ENCODE measurements at places on chromosomes 3 and 15.

GRCh38 chr3:103968751-103969150, 1398.0 kb upstream of the ALCAM start:
- H3K27me3 ChIP-seq: no peaks in the 10 kb centered on the region
- no peak overlapping the region for H3K27ac ChIP-seq
- H3K4me3 ChIP-seq: no peak overlapping the region
- no peaks in the 10 kb centered on the region for H3K4me1 ChIP-seq

- H3K36me3 ChIP-seq: no peaks in the 10 kb centered on the region
- no peak overlapping the region for H3K4me3 ChIP-seq
- peaks cover 78% of the 10 kb centered on the region for H3K4me1 ChIP-seq
- no peak overlapping the region for H3K27ac ChIP-seq
These were observed 17.7 kb upstream of the LAMP3 start for GRCh38 chr3:183180110-183180783.

DNA sequence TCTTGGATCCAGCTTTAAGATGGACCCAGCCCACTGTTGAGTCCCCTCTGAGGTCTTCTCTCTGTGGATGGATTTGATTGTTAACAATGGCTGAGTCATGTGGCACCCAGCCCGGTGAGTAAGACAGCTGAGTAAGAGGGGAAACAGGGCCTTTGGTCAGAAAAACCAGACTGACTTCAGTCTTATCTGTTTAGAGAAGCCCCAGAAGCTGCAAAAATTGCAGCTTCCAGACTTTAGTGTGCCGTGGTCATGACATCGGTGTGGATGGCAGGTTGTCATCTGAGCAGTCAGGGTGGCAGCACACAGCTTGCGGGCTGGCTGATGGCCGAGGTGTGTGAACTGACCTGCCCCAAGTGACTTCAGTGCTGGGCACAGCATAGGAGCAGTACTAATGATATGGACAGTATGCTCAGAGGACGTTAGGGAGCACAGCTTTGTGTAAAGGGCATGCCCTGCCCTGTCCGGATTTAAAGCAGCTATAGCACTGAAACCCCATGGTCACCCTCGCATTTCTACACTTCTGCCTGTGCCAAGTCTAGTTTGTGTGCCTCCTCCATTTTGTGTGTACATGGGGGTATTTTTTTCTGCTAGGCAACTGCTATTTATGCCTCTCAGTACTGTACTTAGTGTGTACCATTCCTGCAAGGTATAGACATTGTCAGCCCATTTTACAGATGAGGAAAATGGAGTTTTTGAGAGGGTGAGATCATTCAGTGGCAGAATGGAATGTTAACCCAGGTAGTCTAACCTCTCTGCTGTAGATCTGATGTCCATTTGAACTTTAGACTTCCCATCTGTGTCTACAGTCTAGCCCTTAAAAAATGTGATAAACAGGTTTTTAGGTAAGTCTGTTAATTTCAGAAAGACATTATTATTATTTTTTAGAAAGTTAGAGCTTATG, 44.4 kb downstream of the FLNB start:
- H3K27me3 ChIP-seq: no peaks in the 10 kb centered on the region
- no peak overlapping the region for H3K4me3 ChIP-seq
- H3K36me3 ChIP-seq: no peaks in the 10 kb centered on the region

GRCh38 chr15:35936284-35936683, 390.3 kb upstream of the DPH6 start:
- no peak overlapping the region for H3K4me3 ChIP-seq
- no peak overlapping the region for H3K27ac ChIP-seq
- no peaks in the 10 kb centered on the region for H3K27me3 ChIP-seq
- H3K4me1 ChIP-seq: no peaks in the 10 kb centered on the region
- H3K36me3 ChIP-seq: no peaks in the 10 kb centered on the region

DNA sequence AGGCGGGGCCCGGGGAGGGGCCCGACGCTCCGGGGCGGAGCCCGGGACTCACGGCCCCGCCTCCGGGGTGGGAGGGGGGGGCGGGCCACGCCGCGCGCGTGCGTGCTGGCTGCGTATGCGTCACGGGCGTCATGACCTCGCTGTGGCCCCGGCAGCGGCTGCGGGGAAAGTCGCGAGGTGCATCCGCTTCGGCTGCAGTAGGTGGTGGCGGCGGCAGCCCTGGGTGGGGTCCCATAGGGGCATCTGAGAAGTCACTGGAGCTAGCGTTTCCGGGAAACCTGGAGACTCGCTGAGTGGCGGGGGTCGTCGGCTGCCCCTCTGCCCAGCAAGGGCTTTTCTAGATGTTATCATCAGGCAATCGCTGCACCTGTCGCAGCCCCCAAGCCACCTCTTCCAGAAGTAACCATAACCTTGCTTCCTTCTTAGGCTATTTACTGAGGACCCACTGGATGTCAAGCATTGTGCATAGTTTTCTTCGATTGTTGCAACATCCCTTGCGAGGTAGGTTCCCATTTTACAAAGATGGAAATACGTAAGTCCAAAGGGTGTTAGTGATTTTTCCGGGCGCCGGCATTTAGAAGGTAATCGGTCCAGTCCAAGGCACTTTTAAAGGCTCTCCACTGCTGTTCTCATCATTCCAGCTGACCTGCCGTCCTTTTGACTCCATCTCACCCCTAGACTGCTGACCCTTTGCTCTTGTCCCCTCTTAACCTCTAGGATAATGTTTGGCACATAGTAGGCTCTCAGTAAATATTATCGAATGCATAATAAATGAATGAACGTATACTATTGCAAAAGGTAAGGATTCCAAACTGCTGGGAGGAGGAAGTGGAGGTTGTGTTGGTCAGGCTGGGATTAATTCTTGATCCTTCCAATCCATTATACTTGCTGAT, at the start of gene GDPGP1:
Gene GDPGP1, plus strand, starts transcription at position 114 of the 893 bp plus-strand sequence. CDS start 6,700 bp downstream, outside the sequence.
- no peak for DNase-seq
- peak within 1 kb of the TSS; percentile 90 for H3K4me3 ChIP-seq

DNA sequence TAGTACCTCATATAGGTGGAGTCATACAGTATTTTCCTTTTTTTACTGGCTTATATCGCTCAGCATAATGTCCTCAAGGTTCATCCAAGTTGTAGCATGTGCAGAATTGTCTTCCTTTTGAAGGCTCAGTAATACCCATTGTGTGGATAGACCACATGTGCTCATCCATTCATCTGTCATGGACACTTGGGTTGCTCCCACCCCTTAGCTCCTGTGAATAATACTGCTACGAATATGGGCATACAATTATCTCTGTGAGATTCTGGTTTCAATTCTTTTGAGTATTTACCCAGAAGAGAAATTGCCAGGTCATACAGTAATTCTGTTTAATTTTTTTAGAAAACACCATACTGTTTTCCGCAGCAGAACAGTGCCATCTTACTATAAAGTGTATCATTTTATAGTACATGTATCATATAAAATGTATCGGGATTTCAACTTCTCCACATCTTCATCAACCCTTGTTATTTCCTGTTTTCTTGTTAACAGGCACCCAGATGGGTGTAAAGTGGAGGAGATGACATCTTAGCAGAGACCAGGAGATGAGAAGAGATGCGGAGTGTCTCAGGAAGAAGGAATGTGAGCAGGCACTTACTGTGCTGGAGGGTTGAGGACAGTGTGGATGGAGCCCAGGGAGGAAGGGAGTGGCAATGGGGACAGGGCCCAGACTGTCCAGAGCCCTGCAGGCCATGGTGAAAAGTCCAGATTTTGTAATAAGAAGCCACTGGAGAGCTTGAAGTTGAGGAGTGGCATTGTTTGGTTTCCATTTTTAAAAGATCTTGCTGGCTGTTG, 27.0 kb upstream of the PRR23E start:
- H3K36me3 ChIP-seq: no peaks in the 10 kb centered on the region
- no peak overlapping the region for H3K4me3 ChIP-seq
- H3K4me1 ChIP-seq: no peaks in the 10 kb centered on the region
- no peak overlapping the region for H3K27ac ChIP-seq
- DNase-seq: no peak

GRCh38 chr3:50128001-50128400, 27.1 kb upstream of the SEMA3F start:
- no peaks in the 10 kb centered on the region for H3K36me3 ChIP-seq
- DNase-seq: no peak
- H3K27me3 ChIP-seq: no peaks in the 10 kb centered on the region
- no peak overlapping the region for H3K27ac ChIP-seq
- H3K4me1 ChIP-seq: no peaks in the 10 kb centered on the region

DNA sequence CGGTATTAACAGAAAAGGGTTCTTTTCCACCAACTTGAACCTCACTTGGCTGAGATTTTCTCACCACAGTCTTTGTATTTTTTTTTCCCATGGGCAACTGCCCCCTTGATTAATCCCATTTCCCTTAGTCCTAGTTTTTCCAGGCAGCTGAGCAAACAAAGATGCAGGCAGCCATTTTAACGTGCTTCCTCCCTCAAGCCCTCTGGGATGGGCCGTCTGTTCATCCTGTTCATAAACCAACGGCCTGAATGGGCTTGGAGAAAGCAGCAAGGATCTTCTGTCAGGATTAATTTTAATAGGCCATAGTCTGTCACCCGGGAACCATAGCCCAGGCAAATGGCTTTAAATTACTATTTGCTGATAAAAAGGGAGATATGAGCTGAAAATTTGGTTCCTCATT, 10.4 kb upstream of the POLR2M start:
- H3K36me3 ChIP-seq: no peaks in the 10 kb centered on the region
- DNase-seq: no peak
- H3K27ac ChIP-seq: no peak overlapping the region
- no peaks in the 10 kb centered on the region for H3K4me1 ChIP-seq
- H3K4me3 ChIP-seq: no peak overlapping the region

- H3K27me3 ChIP-seq: no peaks in the 10 kb centered on the region
- no peak overlapping the region for H3K4me3 ChIP-seq
- peaks cover 11% of the 10 kb centered on the region for H3K4me1 ChIP-seq
- DNase-seq: no peak
- H3K27ac ChIP-seq: no peak overlapping the region
These were observed 53.0 kb downstream of the PIAS1 start for GRCh38 chr15:68107142-68107541.

GRCh38 chr3:60598671-60599070, 652.6 kb downstream of the FHIT start:
- H3K4me3 ChIP-seq: no peak overlapping the region
- H3K36me3 ChIP-seq: no peaks in the 10 kb centered on the region
- no peak overlapping the region for H3K27ac ChIP-seq
- H3K4me1 ChIP-seq: no peaks in the 10 kb centered on the region
- no peaks in the 10 kb centered on the region for H3K27me3 ChIP-seq

Measured in Karpas-422 (cell line).